ENCODE measurements at places on chromosomes 16 and 17.

- no peak for DNase-seq
Measured at GRCh38 chr16:80552277-80552676, 11.5 kb downstream of the DYNLRB2 start.

GRCh38 chr17:2289878-2290478 is 13.6 kb downstream of the SMG6 start:
- DNase-seq: no peak

GRCh38 chr17:71202449-71202848 is 918.4 kb upstream of the SOX9 start:
- no peak for DNase-seq

GRCh38 chr16:84932681-84933080 is 78.7 kb downstream of the ZDHHC7 start:
- no peak for DNase-seq

Data from CD14-positive monocyte (primary cell).